ENCODE measurements at places on chromosomes 16 and 17.

- DNase-seq: no peak
Observed at GRCh38 chr16:12260647-12261262, 284.2 kb downstream of the SNX29 start.

- no peak for DNase-seq
Observed at GRCh38 chr16:3480901-3481695, 14.2 kb downstream of the C16orf90 start.

DNA sequence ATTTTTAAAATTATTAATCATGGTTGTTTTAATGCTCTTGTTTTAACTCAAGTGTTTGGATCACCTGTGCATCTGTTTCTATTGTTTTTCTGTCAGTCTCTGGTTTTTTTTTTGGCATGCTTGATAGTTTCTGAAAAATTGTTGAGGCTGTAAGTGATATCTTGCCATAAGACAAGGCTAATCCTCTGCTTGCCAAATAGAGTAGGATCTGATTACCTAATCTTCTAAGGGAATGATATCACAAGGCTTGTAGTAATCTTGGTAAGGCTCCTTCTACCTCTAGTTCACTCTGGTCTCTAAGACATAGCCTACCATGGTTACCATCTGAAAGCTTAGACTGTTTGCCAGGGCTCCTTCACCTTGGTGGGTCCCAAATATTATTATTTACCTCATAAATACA lies 81.0 kb downstream of the ATF7IP2 start:
- no peak for DNase-seq

DNA sequence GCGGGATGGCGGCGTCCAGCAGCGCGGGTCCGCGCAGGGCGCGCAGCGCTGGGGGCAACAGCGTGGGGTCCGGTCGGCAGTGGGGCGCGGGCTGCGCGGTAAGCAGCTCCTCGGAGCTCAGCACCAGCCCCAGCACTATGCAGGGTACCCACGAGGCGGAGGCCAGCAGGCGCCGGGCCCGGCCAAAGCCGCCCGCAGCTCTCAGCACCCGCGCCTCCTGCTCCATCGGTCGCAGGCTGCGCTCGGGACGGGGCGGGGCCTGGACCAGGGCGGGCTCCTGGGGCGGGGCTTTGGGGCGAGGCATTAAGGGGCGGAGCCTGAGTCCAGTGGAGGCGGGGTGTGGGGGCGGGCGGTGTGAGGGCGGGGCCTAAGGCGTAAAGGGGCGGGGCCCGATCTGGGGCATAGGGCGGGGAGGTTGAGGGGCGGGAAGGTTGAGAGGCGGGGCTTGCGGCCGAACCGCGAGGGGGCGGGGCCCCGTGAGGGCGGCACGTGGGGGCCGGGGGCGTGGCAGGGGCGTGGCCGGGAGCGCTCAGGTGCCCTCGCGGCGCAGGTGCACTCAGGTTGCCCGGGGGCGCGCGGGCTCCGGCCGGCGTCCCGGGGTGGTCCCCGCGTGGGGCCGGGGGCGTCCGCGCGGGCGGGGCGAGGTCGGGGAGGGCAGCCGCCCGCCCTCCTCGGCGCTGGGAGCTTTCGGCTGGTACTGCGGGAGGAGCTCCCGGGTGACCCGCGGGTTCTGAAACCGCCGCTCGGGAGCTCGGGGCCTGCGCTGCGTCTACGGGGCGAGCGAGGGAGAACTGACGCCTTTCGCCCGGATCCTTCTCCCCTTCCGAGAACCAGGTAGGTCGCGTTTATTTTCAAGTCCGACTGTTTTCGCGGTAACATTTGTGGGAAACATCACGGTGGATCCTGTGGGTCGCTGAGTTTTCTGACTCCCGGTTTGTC lies 1.4 kb upstream of the SLC22A31 start:
- peak; percentile 78 for DNase-seq

DNA sequence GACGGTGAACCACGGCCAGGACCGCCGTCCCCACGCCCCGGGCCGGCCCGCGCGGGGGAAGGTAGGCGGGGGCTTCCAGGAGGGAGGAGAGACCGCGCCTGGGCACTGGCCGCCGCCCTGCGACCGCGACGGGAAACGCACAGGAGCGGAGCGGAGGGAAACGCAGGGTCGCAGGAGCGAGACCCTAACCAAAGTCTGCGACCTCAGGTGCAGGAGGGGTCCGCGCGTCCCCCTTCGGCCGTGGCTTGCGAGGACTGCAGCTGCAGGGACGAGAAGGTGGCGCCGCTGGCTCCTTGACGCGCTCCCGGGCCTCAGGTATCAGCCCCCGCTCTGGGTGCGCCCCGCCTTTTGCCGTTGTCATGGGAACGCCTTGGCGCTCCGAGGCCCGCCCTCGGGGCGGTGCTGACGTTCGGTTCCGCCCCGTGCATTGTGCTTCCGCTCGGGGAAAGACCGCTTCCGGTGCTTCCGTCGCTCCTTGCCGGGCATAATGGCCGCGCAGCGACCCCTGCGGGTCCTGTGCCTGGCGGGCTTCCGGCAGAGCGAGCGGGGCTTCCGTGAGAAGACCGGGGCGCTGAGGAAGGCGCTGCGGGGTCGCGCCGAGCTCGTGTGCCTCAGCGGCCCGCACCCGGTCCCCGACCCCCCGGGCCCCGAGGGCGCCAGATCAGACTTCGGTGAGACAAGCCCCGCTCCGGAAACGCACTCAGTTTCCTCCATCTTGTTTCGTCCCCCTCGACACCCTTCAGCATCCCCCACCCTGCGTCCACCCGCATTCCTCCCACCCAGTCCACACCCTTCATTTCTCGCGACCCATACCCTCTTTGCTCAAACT lies at the start of gene OVCA2:
Gene OVCA2, plus strand, starts transcription at position 462 of the 829 bp plus-strand sequence. Its CDS starts 26 bp downstream, at position 488.
- peak; percentile 97 for DNase-seq

DNA sequence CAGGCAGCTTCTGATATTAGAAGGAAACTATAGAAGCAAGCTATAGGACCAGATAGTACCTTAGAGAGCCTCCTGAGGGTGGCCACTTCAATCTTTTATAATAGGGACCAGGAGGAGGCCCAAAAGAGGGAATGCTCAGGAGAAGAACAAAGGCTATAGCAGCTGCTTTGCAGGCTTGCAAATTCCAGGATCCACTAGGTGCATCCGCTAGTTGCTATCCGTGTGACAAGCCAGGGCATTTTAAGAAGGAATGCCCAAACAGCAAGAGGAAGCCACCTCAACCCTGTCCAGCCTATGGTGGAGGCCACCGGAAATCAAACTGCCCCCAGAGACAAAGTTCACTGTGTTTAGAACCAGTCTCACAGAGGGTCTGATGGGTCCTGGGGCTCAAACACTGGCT lies 192.6 kb upstream of the KIF2B start:
- DNase-seq: no peak

DNA sequence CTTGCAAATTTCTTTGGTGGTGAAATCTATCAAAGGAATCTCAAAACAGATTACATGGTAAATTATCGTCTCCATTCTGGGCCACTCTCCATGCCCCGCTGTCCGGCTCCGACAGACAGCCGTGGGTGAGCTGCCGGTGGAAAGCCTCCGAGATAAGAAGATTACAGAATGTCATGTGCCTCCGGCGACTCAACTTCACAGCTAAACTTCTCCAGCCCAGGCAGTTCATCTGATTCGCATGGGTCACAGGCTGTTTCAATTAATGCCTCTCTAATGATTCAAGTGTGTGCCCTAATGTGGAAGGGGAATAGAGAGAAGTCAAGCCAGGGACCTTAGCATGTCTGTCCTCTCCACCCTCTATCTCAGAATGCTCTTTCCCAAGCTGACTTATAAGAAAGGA lies 520.8 kb upstream of the ZFHX3 start:
- no peak for DNase-seq

DNA sequence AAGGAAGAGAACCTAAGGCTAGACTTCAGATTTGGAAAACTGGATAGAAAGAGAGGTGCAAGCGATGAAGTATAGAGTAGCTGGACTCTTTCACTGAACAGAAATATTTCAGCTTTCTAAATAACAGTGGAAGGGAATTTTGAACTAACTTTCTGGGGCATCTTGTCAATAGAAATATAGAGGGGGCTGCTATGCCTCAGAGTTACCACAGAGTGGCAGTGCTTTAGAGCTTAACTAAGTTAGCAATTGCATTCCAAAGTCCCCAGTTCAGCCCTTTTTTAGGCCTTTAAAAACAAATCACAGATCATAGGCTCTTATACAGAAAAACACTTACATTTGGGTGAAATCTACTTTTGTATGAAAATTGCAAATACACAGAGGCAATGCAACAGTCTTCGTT lies 154.2 kb upstream of the CDH8 start:
- DNase-seq: no peak

DNA sequence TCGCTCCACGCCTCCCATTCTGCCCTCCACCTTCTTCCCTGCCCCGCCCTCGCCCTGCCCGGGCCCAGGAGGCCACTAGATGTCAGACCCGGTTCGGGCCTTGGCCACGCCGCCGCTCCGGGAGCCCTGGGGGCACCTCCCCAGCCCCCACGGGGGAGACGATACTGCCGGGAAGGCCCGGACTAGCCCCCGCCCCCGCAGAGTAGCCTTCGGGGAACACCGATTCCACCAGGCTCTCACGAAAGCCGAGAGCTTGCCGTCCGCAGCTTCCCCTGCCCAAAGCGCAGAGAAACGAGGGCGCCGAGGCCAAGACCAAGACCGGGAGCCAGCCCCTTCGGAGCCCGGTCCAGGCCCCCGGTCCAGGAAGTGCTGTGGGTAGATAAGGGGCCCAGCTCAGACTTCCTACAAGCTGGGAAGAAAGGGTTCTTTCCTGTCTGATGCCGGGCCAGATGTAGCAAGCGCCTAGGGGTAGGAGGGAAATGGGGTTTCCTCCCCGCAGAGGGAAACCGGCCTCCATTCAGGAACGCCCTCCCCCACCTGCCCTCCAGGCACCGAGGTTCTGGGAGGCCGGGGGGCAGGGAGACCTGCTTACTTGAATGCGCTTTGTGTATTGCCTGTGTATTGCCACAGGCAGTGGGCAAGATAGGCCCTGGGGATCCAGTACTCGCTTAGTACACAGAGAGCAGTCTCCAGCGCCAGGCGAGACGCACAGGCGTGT lies 806 bp upstream of the CYB561 start:
- DNase-seq: peak; percentile 36

- no peak for DNase-seq
Observed at GRCh38 chr17:12992676-12993075, 25.2 kb downstream of the ELAC2 start.

GRCh38 chr17:71023249-71024030 lies 854.1 kb downstream of the KCNJ2 start:
- no peak for DNase-seq

DNA sequence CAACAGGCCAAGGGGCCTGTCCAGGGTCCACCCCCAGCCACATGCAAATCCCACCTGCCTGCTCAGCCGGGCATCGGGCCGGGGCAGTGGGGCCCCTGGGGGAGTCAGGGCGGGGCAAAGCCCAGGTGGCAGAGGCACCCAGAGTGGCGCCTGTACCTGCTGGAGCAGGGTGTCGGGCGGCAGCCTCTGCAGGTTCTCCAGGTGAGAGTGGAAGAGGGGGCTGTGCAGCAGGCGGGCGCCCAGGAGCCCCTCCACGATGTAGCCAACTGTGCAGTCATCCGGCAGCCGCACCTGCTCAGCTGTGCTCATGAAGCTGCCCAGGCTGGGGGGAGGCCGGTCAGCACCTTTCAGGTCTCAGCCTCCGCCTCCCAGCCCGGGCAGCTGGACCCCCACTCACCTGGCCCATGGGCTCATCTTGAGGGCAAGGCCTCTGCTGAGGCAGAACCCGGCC lies 2.1 kb downstream of the RFNG start:
- no peak for DNase-seq

- no peak for DNase-seq
Observed at GRCh38 chr17:8746501-8747236, 2.0 kb upstream of the CCDC42 start.

- DNase-seq: no peak
Observed at GRCh38 chr17:69605571-69605970, 191.1 kb downstream of the MAP2K6 start.

- DNase-seq: no peak
Observed at GRCh38 chr17:32586666-32587065, 99.9 kb downstream of the CDK5R1 start.

GRCh38 chr17:72110942-72111318 lies 9.9 kb upstream of the SOX9 start:
- DNase-seq: no peak

DNA sequence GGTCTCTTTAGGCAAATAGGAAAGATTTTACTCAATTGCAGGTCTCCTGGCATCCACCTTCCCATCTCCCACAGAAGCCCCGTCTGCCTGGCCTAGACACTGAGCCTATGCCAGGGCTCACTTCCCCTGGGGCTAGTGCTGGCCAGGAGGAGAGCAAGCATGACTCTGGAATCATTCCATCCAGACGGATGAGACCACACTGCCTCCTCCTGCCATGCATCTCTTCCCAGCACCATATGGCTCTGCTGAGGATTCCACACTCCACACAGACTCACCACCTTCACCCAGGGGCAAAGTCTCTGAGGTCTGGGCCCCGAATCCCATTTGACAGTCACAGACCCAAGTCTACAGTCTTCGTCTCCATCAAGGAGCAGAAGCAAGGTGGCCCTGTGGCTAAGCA lies 346.5 kb downstream of the C16orf95 start:
- DNase-seq: no peak

- DNase-seq: no peak
Observed at GRCh38 chr16:23391381-23392222, 61.4 kb downstream of the COG7 start.

DNA sequence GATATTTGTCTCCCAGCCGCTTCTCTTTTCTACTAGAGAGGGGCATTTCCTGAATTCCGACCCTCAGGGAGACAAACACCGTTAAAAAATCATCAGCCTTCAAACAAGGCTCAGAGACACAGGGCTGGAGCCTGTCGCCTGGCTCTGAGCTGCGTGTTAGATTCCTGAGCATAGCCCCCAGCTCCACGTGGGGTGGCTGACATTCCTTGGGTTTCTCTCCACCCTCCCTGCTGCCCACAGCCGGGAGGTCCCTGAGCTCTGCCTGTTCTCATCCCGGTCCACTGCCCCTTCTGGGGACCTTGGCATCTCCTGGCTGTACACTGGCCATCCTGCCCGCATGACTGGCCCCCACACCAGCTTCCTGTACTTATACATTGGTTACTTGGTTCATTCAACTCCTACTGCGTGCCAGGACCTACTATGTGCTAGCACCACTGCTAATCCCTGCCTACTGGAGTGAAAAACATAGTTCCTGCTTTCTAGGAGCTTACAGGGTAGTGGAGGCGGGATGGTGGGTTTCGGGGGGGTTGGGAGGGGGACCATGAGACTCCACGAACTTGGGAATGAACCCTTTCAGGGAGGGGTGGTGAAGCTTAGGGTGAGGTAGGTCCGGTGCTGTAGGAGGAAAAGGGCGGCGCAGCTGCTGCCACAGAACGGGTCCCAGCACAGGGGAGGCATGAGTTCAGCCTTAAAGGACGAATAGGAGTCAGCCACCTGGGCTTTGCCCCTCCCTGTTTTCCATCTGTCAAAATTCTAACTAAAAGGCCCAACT lies 52.1 kb upstream of the TMEM132E start:
- DNase-seq: no peak

DNA sequence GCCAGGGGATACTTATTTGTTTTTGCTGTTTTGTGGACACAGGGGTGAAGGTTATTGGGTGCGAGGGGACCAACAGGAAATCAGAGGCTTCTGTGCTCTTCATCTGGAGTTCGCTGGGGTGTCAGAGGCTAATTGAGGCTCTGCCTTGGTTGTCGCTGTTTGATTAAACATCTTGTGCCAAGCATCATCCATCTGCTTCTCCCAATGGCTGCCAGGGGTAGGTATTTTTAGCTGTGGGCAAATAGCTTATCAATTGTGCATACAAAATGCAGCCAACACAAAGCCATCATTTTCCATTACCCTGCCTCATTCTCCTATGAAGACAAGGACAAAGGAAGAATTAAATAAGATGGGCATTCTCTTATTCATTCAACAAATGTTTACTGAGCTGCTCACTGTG lies 27.8 kb downstream of the GPR139 start:
- no peak for DNase-seq
